ENCODE measurements at places on chromosomes 5 and 9.

- no peak for DNase-seq
These were observed 133.4 kb downstream of the SUSD1 start for GRCh38 chr9:112041536-112042243.

- peak; percentile 53 for DNase-seq
These were observed 63.6 kb upstream of the IL17B start for GRCh38 chr5:149442563-149443182.

GRCh38 chr9:109440797-109441287, 57.3 kb downstream of the PTPN3 start:
- peak; percentile 4 for DNase-seq

DNA sequence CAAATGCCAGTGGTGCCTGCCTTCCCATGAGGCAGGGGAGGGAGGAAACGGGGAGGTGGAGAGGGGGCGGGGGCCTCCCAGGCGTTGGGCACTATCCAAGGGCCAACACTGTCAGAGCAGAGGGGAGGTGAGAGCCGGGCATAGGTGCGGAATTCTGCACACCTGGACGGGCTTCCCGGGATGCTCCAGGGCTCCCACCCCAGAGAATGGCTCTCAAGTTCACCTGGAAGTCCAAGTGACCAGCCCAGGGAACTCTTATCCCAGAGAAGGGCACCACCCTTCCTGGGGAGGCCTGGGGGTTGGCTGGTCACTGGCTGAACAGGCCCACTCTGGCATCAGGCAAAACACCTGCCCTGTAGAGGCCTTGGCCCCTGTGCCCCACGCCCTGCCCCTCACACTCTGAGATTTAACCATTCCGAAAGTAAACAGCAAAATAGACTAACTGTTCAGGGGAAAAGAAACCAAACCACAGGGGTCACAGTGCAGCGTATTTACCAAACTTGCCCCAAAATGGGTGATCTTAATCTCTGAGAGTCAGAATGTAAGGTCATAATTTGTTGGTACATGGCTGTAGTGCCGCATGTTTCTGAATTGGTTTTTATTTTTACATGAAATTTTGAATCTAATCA, 2.7 kb downstream of the CSF2 start:
- DNase-seq = no peak

- DNase-seq = no peak
These were observed 79.8 kb downstream of the COL27A1 start for GRCh38 chr9:114235033-114235661.

GRCh38 chr9:121752929-121753328, 101.5 kb downstream of the DAB2IP start:
- DNase-seq = no peak

Data from activated T-helper 9 cell treated with anti-CD3 and anti-CD28 coated beads, Interleukin-2, amount 50 U/mL, for 16 hours (primary cell).